ENCODE measurements at places on chromosomes 2 and 18.

DNA sequence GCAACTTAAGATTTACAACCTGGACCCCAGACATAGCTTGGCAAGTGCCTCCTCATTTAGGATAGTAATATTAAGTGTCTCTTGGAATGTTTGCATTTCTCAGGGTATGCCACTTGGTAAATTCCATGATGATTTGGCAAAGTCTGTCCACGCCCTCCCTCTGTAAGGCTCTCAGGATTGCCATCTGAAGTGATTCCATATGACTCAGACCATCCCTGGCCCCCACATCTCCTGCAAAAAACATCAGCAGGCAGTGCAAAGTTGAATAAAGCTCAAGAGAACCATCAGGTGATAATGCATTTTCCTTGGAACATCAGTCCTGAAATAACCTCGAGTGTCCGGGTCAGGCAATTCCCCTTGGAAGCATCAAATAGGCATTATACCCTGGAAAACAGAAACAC is 27.1 kb upstream of the PIEZO2 start:
- DNase-seq = no peak

DNA sequence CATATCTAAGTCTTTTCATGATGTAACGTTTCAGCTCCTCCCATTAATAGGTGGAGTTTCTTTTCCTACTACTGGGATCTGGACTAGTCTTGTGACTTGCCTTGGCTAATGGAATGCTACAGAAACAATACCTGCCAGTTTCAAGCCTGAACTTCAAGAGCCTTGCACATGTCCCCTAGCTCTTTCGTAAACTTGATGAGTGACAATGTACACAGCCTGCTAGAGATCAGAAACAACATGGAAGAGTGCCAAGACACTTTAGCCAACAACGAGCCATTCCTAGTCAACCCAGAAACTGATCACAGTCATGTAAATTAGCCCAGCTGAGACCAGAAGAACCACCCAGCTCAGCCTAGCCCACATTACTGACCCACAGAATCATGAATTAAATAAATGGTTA is 24.8 kb upstream of the STK39 start:
- no peak for DNase-seq

- no peak for DNase-seq
These were observed 142.1 kb downstream of the MYT1L start for GRCh38 chr2:2188941-2189340.

DNA sequence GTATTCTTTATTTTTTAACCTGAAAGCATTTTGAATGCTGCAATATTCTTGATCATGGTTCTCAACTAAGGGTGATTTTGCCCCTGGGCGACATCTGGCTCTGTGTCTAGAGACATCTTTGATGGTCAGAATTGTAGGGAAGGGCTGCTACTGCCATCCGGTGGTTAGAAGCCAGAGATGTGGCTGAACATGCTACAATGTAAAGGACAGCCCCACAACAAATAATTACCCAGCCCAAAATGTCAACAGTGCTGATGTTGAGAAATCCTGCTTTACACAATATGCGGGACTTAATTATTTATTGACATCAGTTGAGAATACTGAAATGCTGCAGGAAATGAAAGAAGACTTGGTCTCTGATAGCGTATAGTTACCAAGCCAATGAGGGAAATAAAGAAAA is 37.5 kb upstream of the SERPINB2 start:
- peak; percentile 31 for DNase-seq

GRCh38 chr18:9032519-9032918 is 70.0 kb upstream of the NDUFV2 start:
- DNase-seq = no peak

- DNase-seq = no peak
These were observed 127.0 kb upstream of the CHST9 start for GRCh38 chr18:27312153-27312552.

- DNase-seq = no peak
These were observed 25.8 kb downstream of the LDAH start for GRCh38 chr2:20797096-20797495.

DNA sequence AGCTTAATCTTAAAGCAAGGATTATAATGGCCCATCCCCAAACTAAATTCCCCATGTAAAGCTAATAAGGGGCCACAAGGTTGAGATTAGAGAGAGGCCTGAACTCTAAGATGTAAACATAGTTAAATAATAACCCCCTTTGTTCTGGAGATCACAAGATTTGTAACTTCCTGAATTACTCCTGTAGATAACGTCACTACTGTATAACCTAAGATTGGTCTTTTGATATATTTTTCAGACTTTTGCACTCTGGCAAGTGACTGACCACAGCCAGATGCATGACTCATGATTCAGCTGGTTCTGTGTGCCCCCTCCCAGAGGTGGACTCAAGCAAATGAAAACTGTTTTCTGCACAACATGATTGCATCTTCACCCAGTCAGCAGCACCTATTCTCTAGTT is 686.0 kb upstream of the DDX18 start:
- no peak for DNase-seq

DNA sequence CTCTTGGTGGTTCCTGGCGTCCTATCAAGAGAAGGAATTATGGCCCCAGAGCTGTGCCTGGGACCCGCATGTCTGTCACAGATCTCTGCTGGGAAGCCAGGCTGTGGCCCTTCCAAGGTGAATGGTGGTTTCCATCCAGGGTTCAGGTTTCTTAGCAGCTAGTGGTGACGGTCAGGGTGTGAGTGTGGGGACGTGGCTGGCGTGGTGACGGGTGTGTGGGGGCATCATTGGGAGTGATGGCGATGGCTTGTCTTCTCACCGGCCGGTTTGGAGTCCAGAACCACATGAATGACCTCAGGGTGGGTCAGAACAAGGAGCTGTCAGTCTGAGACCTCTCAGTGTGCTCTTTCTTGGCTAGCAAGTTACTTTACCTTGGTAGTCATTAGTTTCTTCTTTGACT is 52.6 kb downstream of the AGAP1 start:
- no peak for DNase-seq

DNA sequence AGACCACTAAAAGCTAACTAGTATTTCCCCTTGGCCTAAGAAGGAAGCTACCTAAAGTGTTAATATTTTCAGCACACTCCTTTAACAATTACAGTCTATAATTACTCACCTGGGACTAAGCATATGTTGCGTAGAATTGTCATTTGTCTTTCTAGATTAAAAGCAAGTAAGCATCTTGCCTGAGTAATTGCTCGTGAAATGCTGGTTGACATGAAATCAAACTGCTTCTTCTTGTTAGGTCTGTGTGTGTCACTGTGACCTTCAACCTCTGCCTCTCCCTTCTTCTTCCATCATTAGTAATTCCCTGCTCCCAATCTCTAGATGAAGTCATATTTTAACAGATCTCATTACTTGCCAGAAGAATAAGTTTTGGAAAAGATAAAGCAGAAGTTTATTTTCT is 212.2 kb downstream of the XIRP2 start:
- no peak for DNase-seq

- DNase-seq = no peak
These were observed 619.5 kb upstream of the FANCL start for GRCh38 chr2:58860586-58860985.

DNA sequence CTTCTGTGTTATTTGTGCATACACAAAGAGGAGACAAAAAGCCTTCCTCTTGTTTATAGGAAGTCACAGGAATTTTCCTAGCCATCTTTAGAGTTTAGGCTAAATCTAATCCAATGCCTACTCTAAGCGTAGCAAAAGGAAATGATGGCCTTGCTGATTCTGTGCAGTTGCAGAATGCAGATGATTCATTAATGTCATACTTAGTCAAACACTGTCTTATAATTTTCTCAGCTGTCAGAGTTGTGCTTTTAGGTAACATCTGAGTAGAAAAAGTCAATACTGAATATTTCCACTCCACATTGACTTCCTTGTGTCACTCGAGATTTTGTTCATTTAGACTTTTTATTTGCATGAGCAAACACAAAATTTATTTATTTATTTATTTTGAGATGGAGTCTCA is 157.9 kb upstream of the FOSL2 start:
- no peak for DNase-seq

DNA sequence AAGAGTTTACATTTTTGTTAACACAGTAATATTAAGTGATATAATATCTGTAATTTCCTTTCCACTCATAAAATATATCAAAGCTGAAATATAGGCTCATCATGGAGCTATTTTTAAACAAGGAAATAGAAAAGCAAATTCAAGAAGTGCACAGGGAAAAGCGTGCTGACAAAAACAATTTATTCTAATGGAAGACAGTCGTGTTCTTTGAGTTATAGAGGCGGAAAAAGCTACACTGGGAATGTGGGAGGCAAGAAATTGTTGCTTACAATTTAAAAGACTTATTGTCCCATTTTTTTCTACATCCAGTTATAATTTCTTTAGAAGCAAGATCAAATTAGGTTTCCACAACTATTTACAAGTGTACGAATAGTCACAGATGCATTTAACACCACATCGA is 3.2 kb upstream of the TTN start:
- no peak for DNase-seq

- no peak for DNase-seq
These were observed 201.0 kb downstream of the GLI2 start for GRCh38 chr2:120936476-120937334.

- DNase-seq = no peak
These were observed 20.8 kb downstream of the GALNT1 start for GRCh38 chr18:35602193-35602820.

DNA sequence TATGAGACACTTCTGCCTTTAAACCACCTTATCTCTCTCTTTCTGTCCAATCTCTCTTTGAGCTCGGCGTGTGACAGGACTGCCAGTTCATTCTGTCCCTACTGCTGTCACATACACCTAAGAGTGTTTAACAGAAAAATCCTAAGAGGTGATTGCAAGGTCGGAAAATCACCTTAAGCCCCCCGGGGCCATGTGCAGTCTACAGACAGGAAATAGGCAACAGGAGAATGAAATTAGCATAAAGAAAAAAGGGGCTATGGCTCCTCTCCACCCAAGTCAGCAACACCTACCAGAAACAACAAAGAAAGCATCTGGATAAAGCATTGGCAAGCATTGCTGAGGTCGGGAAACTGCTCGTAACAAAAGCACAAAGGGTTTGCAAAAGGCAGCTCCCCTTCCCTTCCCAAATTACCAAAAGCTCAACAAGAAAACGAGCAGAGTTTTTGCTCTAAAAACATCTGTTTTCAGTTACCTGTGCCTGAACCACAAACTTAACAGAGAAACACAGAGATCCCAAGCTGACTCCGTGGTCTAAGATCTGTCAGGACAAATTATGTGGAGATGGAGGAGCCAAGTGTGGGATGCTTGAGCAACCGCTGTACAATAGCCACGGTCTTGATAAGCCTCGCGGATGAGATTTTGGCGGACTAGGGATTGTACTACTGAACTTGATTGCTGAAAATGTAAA is 30.4 kb downstream of the ANKRD44 start:
- DNase-seq = no peak

- no peak for DNase-seq
These were observed 15.2 kb downstream of the LANCL1 start for GRCh38 chr2:210461401-210461800.

DNA sequence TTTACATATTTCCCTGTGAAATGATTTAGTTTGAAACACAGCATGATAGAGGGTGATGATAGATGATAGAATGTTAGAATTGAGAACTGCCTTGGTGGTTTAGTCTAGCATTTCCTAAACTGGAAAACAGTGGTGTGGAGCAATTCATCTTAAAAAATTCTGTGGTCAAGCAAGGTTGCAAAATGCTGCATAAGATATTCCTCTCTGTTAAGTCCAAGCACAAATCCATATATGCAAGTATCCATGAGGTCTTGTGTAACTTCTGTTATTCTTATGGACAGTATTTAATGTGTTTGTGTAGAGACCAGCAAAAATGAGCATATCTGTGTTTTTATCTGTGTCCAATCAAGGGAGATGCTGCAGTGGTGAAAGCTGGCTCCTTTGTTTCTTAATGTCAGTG is 30.0 kb downstream of the CPS1 start:
- DNase-seq = no peak

GRCh38 chr2:107336526-107336925 is 450.6 kb upstream of the ST6GAL2 start:
- no peak for DNase-seq

DNA sequence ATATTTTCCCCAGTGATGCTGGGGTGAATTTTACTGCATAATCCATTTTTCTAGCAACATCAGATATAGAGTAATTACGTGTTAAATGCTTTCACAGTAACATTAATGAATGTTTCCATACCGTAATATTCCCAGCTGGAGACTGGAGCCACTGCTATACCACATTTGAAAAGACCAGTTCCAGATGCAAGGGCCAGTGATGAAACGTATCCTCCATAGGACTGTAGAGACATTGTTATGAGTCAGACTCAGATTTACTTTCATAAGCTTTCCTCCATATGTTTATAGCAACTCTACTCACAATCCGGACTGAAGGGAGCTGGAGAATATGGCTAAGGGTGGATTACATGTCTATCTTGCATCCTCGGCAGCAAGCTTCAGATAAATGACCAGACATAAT is 22.7 kb upstream of the GCG start:
- no peak for DNase-seq

DNA sequence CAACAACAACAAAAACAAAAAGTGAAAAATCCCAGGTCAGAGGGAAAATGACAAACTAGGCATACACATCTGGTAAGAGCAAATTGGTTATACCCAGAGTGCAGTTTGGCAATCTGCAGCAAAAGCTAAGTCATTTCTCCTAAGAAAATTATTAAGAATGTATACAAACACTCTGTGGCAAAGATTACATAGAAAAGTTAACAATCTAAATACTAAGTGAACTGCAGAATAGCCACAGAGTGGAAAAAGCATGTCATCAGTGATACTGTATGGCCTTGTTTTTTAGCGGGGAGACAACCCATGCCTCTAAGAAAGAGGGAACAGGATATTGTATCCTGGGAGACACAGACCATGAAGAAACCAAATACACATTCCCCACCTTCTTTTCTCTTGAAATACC is 136.0 kb upstream of the ITGB6 start:
- DNase-seq = peak; percentile 41

DNA sequence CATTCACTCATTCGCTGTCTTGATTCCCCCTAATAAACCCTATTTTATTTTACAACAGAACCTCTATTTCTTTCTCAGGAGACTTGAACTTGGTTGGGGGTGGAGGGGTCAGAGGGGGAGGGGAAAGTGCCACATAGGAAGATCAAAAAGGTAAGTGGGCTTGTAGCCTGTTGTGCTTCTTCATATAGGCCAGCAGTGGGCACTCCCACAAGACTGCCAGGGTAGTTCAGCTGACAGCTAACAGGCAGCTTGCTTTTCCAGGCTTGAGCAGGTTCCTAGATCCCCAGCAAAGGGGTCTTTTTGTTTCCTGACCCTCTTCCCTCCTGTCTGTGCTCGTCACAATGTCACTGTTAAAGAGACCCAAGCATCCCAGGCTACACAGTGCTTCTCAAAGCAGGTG is 829 bp upstream of the KIAA2012 start:
- no peak for DNase-seq

- DNase-seq = no peak
These were observed 231.6 kb upstream of the ETAA1 start for GRCh38 chr2:67165523-67165990.

- DNase-seq = no peak
These were observed 125.3 kb downstream of the COL4A4 start for GRCh38 chr2:227038550-227039189.

- DNase-seq = no peak
These were observed 172.9 kb downstream of the TPGS2 start for GRCh38 chr18:36655930-36656329.

- no peak for DNase-seq
These were observed 64.9 kb downstream of the C1D start for GRCh38 chr2:67997903-67998302.

- DNase-seq = no peak
These were observed 251.2 kb downstream of the PTGR3 start for GRCh38 chr18:74957588-74958224.

GRCh38 chr18:60413944-60414547 is 41.5 kb upstream of the MC4R start:
- peak; percentile 1 for DNase-seq

GRCh38 chr18:37161491-37161890 is 332.6 kb downstream of the KIAA1328 start:
- peak; percentile 7 for DNase-seq

GRCh38 chr2:222701721-222702131 is 30.3 kb downstream of the MOGAT1 start:
- peak; percentile 10 for DNase-seq
